ENCODE measurements at places on chromosomes 3 and 15.

GRCh38 chr15:77243135-77243534 lies 172.2 kb upstream of the TSPAN3 start:
- peak; percentile 46 for DNase-seq

DNA sequence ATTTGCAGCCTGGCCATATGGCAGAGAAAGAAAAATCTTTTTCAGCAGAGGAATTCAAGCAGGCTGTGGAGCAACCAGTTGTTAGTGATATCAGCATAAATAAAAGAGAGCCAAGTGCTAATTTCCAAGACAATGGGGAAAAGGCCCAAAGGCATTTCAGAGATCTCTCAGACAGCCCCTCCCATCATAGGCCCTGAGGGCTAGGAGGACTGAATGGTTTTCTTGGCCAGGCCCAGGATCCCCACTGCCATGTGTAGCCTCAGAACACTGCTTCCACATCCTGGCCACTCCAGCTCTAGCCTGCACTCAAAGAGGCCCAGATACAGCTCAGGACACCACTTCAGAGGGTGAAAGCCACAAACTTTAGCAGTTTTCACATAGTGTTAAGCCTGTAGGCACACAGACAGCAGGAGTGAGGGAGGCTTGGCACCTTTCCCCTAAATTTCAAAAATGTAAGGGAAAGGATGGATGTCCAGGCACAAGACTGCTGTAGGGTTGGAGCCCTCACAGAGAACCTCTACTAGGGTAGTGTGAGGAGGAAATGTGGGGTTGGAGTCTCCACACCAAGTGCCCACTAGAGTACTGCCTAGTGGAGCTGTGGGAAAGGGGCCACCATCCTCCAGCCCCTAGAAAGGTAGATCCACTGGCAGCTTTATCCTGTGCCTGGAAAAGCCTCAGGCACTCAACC lies 191.4 kb downstream of the TBL1XR1 start:
- DNase-seq: no peak

DNA sequence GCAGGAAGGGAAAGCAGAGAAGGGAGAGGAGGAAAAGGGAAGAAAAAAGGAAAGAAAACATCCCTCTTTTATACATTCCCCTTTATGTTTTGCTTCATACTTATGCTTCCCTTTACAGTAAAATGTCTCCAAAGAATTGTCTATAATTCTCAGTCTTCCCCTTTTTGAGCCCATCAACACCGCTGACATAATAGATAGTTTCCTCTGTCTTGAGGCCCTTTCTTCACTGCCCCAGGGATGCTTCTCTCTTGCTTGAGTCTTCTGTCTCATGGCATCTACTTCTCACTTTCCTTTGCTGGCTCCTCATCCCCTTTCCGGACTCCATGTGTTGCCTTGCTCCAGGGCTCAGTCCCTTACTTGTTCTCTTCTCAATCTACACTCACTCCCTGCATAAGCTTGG lies 99.7 kb upstream of the DAZL start:
- no peak for DNase-seq

GRCh38 chr3:60803216-60804173 lies 447.8 kb downstream of the FHIT start:
- DNase-seq: no peak

GRCh38 chr3:128095222-128095703 lies 28.3 kb downstream of the RUVBL1 start:
- DNase-seq: peak; percentile 83

DNA sequence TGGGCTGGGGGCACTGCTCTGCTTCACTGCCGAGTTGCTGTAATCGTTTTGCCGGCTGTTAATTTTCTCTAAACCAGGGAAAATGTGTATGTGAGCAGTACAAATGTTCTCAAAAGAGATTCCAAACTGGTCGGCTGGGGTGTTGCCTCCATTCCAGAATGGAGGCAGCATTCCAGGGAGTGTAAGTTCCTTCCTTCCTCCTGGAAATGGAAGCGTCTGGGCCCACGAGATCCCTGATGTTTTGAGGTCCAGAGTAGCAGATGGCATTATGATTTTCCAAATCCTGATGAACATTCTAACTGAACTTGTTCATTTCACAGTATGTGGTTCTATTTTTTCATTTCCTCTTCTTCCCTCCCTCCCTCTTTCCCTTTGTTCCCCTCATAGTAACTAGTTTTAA lies 64.4 kb upstream of the SKOR1 start:
- no peak for DNase-seq

- no peak for DNase-seq
Measured at GRCh38 chr15:85718271-85718971, 76.3 kb downstream of the KLHL25 start.

GRCh38 chr3:38645076-38645475 lies 4.4 kb downstream of the SCN5A start:
- DNase-seq: no peak

GRCh38 chr15:97929456-97930229 lies 30.9 kb upstream of the ARRDC4 start:
- no peak for DNase-seq

DNA sequence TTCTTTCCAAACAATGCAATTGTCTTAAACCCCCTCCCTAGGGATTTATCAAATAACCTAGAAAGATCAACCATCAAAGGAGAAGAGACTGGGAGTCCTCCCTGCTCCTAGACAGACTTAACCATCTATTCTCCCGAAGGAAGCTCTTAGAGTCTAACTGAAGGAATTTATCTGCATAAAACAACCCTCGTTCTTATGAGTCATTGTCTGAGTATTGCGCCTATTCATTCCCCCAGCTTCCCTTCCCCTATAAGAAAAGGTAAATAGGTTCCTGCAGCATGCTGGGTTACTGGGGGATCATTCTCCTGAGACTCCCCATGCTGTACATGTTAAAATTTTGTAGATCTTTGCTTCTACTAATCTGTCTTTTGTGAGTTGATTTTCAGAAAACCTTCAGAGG lies 412.7 kb downstream of the OCA2 start:
- peak; percentile 34 for DNase-seq

DNA sequence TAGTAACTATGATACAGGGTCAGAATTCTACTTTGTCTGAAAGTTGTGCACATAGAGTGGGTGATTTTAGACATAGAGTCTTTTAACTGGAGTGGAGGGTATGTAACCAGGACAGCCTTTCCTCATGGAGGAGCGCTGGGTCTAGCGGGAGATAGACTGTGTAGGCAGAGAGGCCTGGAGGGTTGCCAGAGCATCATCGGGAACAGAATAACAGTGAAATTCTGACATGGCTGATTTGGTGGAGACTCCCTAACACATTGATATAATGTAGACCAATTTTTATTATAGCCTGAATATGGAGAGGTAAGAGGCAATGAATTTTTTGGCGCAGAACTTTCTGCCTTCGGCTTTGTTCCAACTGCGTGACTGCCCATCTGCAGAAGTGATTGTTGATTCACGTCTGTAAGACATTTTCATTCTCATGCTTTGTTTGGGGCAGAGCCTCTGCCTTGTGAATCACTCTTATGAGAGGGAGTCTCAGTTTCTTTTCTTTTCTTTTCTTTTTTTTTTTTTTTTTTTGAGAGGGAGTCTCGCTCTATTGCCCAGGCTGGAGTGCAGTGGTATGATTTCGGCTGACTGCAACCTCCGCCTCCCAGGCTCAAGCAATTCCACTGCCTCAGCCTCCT lies 16.0 kb downstream of the LPP start:
- no peak for DNase-seq

- DNase-seq: peak; percentile 30
Measured at GRCh38 chr3:185552358-185552877, at the start of gene LIPH. Gene LIPH, minus strand, starts transcription at chr3:185552588. Its CDS starts 117 bp downstream, at chr3:185552471.

- DNase-seq: no peak
Measured at GRCh38 chr3:60660026-60660425, 591.2 kb downstream of the FHIT start.

DNA sequence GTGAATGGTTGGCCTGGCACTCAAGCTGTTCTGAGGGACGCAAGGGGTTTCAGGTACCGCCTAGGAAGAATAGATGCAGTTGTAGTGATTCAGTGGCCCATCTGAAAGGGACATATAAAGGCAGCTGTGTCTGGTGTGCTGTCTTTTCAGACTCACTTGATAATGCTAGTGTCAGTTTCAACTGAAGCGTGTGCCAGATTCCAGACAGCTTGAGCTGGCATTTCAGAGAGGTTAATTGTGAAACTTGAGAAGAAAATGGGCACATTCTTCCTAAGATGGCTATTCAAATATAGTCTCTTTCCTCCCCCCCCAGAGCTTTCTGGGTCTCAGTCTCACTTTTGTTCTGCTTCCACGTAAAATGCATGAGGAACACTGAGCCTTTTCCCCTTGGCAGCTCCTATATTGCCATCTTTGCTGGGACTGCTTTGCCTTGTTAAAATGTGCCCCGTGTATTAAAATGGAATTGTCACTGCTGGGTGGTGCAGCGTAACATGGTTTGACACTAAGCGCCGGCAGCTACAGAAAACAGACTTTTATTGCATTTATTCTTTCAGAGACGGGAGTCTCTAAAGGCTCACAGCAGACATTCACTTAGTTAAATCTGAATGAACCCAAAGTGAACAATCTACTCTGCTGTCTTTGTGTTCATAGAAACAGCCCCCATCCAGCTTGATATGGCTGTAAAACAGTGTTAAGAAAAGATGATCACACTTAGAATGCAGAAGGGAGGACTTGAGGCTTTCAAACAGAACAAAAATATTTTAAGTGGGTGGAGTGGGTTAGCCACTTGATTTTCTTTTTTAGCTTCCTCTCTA lies 478.7 kb downstream of the RBMS3 start:
- peak; percentile 21 for DNase-seq

DNA sequence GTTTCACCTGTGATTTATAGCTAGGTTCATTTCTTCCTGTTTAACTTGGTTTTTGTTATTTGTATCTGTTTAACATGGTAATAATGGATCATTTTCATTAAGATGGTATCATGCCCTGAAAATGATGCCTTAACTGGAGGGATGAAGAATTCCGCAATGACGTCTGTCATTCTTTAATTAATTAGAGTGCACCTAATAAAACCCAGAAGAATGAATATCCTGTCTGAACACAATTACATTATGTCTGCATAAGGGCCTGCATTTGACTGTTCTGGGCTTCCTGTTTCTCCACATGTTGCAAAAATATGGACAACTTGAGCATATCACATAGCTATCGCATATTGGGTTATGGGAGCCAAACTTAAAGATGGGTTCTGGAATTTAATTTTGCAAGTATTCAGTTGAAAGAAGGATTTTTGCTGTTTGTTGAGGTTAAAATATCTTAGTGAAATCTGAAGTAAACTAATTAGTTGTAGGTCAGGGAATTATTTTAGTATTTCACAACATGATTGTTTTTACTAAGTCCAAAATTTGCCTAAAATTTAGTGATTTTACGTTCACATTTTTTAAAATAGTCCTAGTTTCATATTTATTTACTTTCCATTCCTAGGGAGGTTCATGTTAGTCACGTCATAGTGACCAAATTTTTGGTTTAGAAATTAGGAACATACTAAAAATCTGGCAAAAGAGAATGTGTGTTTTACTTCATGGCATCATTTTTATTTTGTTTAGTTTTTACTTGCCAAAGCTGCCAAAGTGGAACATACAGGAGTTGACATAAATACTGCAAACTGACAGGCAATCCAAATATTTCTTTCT lies 321.0 kb upstream of the TGFBR2 start:
- no peak for DNase-seq

GRCh38 chr3:160577556-160578195 lies 12.3 kb upstream of the KPNA4 start:
- DNase-seq: peak; percentile 21

GRCh38 chr15:49145651-49146609 lies 9.5 kb downstream of the COPS2 start:
- peak; percentile 73 for DNase-seq
